WTC11 (cell line): ENCODE measurements at places on chromosomes 2 and 18.

GRCh38 chr2:15633043-15633970 lies 41.6 kb downstream of the DDX1 start:
- no peak for DNase-seq

GRCh38 chr18:58105206-58105887 lies 61.3 kb downstream of the NEDD4L start:
- DNase-seq, result no peak

DNA sequence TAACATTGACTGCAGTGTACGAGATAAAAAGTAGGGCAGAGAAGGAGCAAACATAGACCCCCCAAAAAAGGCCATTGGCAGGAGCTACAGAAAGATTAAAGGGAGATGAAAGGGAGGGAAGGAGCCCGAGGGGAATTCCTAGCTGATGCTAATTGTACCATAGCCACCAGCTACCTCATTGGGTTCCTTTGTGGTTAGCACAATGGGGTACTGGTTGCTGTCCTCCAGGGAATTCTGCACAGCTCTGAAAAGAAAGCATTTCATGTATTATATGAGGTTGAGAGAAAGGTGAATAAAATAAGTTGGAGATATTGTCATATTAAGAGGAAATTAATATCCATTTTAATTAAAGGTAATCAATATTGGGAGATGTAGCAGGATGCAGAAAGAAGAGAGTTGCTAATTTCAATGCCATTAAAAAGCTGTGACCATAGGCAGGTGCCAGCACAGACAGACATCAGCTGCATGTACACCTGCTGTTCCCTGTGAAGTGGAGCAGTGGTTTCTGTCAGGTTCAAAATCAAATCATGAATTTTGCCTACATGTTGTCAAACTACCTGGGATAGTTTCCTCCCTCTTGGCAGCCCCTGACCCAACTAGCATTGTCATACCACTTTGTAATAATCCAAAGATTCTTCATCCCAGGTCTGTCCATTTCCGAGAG lies 185.4 kb upstream of the DLGAP1 start:
- DNase-seq, result no peak

DNA sequence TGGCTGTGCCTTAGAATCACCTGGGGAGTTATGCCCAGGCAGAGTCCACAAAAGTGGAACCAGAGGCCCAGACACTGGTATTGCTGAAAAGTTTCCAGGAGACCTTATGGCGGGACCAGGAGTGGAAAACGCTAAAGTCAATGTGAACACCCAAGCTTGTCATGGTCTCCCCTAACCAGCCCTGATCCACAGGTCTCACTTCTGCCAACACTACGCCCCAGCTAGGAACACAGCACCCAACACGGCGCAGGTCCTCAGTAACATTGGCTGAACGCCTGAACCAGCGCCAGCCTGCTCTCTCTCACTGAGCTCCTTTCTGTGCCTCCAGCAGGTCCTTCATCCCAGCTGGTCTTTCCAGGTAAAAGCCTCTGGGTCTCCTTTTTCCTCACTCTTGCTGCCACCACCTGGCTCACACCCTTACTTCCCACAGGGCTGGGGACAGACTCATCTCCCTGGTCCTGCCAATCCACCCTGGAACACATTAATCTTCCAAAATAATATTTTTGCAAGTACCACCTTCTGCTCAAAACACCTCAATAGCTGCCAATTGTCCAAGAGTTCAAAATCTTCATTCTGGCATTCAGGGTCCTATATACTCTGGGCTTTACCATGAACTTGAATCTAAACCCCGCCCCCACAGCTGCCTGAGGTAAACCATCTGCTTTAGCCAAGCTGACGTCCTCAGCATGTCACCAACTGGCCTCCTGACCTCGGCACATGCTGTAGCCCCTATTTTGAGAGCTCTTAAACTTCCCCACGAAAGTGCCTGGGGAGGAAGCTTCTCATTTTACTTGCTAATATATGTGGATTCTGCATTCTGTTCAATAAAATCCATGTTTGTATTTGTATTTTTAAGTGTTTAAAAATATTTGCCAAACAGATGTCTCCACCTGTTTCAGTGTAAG lies 34.6 kb downstream of the ADCY3 start:
- no peak for DNase-seq

GRCh38 chr18:49625021-49625691 lies 63.3 kb downstream of the LIPG start:
- DNase-seq, result no peak

- DNase-seq, result no peak
These were observed 96.3 kb upstream of the TANK start for GRCh38 chr2:161063946-161064306.

DNA sequence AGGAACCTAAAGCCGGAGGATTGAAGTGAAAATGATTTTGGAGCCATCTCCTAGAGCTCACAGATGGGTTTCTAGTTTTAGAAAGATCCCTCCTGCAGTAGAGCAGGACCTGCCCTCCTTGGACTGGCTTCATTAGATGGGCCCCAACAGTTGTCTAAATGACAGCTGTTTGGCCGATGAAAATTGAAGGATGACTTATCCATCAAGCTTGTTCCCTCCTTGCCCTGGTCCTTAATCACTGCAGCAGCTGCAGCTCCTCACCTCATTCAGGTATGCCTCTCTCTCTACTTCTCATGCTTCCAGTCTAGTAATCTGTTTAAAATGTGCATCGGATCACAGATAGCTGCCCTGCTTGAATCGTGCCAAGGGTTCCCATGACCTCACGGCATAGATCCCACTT lies 677.6 kb downstream of the BCL11A start:
- DNase-seq, result no peak

GRCh38 chr2:174334781-174335251 lies at the start of gene SP9:
Gene SP9, plus strand, starts transcription at chr2:174334954. Its CDS starts 139 bp downstream, at chr2:174335093.
- peak; percentile 90 for DNase-seq

DNA sequence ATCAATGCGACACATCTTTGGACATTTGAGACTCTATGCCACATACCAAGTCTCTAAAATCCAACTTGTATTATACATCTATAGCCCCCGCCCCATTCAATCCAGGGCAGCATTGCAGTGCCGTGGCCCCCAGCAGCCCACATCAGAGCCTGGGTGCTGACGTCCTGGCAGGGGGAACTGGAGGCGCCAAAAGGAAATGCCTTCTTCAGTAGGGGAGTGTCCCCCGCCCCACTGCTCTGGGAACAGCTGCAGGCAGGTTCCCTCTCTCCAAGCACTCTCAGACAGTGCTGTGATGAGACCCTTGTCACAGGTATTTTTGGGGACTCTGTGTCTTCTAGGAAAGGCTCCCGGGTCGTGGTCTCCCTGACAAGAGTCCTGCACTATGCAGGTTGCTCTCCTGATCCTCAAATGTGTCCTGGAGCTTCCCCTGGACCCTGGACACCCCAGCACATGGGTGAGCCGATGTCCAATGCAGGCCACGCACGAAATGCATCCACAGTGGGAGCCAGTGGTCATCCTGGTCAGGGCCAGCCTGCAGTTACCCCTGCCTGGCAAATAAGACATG lies 188.7 kb downstream of the RTP5 start:
- no peak for DNase-seq

GRCh38 chr2:16691261-16691660 lies 25.6 kb upstream of the CYRIA start:
- no peak for DNase-seq

DNA sequence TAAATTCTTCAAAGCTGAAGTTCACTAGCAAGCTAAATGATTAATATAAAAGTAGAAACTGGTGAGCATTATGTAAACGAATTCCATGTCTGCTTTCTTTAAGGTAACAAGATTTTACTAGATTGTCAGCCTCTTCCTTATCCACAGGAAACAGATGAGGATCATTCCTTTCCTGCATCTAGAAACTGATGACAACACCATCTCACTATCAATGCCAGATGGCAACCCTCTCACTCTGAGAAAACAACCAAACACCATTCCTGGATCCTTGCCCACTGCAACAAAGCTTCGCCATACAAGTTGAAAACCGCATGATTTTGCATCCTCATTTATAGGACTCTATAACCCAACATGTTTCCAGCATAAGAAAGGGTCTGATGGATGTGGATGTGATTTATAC lies 122.9 kb downstream of the ZNF521 start:
- no peak for DNase-seq

DNA sequence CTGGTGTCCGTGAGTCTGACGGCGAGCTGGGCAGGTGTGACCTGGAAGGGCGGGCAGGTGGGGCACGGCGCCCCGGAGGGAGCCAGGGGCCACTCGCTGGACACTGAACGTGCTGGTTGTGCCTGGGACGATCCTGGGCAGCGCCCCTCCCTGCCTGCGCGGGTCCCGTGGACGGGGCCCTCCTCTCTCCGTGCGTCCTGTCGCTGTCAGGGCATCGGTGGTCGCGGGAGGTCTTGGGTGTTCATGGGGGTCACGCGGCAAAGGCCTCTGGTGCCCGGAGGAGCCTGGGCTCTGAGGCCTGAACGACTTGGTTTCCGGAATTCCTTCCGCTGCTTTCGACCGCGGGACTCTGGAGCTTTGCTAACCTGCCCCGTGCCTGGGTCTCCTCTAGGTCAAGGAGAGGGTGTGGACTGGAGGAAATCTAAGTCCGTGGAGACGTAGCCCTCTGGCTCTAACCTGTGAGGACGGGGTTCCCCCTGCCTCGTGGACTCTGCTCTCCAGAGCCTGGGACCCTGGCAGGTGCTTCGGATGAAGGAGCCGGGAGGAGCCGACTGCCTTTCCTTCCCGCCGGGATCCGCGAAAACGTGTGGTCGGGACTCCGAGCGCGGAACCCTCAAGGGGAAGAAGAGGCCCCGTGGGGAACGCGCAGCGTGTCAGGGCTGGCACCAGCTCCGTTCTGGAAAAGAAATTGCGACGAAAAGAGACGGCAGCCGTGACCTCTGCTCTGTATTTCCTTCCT lies 14.7 kb downstream of the SOX11 start:
- DNase-seq, result no peak

DNA sequence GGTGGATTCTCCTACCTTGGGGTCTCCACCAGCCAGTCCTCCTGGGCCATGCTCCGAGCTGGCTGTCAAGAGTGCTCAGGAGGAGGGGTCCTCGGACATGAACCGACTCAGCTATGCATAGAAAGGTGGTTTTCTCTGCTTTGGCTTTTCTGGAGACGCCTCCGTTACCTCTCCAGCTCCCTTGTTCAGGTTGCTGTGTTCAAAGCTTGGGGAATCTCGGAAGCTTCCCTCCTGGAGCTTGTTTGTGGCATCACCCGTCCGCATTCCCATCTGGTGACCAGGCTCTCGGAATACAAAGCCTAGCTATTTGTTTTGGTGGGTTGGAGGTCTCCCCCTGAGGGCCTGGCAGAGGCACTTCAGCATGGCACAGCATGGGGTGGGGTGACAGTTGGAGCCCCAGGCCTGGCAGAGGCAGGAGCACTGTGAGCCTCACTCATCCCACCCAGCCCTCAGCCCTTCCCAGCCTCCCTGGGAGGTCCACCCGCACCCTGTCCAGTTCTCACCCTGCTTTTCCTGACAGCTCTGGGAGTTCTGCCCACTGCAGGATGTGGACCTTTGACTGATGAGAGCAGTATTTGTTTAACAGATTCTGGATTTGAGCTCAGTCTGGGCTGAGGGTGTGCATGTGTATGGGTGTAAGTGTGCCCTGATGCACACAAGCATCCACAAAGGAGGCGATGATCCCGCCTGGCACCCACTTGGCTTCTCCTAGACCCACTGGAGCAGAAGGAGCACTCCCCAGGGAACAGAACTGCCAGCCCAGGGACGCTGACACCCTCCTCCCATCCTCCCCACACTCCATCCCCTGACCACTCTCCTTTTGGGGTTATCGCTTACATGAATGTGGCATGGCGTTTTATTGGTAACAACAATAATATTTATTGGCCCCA lies 107.3 kb upstream of the HS6ST1 start:
- DNase-seq, result no peak

- DNase-seq, result no peak
These were observed 28.4 kb downstream of the MCEE start for GRCh38 chr2:71101656-71102055.

DNA sequence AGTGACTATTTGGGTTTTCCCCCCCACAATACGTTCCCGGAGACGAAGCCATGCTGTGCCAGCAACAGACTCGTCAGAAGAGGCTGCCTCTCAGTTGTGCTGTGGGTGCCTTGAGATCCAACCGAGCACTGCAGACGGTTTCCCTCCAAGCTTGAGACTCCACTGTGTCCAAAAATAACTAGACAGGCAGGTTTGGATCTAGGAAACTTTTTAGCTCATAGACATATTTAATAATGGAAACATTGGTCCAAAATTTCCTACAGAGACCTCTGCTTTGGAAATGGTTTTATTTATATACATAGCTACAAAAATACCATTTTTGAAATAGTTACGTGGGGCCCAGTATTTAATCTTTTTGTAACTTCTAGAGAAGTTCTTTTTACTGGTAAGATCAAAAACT lies 63.1 kb upstream of the SPATS2L start:
- DNase-seq, result no peak

DNA sequence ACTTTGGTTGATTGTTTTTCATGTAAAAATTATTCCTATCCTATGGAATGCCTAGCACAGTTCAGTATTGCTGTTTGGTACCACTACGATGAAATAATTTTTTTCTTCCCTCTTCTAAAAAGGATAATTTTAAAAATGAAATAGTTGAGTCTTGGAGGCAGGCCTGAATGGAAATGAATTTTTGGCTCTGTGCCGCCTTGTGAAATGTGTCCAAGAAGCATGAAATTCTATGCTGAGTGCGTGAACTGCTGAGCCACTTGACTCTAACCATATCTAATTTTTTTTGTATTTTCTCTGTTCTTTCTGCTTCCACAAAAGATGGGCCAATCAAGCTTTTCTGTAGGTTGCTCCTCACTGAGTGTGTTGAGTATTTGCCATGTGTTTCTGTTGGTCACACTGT lies 95.0 kb downstream of the PRPF40A start:
- no peak for DNase-seq

DNA sequence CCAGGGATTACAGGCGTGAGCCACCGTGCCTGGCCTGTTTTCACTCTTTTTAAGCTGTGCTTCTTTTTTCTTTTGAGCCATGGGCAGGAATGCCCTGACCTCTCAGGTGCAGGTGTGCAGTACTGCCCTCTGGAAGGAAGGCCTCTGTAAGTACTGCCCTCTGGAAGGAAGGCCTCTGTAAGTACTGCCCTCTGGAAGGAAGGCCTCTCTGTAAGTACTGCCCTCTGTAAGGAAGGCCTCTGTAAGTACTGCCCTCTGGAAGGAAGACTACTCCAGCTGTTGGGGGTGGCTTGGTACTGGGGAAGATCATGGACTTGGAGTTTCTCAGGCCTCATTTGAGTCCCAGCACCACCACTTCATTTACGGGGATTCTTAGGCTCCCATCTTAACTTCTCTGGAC lies 248.5 kb upstream of the ID2 start:
- no peak for DNase-seq

GRCh38 chr2:148756292-148756975 lies 111.9 kb downstream of the EPC2 start:
- DNase-seq, result no peak

DNA sequence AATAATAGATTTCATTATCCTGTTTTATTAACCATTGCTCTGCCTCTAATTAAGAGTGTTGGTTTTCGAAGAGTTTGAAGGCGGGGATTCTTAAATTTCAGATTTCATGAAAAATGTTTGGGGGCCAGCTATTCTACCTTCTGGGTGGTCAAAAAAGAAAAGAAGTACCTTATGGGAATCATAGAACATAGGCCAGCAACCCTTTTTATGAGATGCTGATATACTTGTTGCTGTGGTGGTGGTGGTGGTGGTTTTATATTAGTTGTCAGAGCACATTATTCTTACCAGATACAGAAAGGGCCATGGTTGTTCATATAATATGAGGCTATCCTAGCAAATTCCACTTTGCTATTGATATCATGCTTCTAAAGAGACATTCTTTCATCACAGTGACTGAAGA lies 4.4 kb downstream of the ANKRD12 start:
- no peak for DNase-seq
